Esophagus muscularis mucosa (tissue), 4 donors: ENCODE measurements at places on chromosomes 7 and 10. TPM values are rescaled to one million over a fixed set of nuclear protein-coding genes. Genes with fewer than 3 reads are reported as not detected.

Gene MSMB
- not detected for total RNA-seq

GRCh38 chr10:125840955-125841354 lies 17.6 kb downstream of the BCCIP start:
- no peaks in the 10 kb centered on the region for H3K4me1 ChIP-seq
- no peak for DNase-seq
- no peak overlapping the region for H3K27ac ChIP-seq
- H3K36me3 ChIP-seq = peaks cover 81% of the 10 kb centered on the region
- H3K27me3 ChIP-seq = no peaks in the 10 kb centered on the region

DNA sequence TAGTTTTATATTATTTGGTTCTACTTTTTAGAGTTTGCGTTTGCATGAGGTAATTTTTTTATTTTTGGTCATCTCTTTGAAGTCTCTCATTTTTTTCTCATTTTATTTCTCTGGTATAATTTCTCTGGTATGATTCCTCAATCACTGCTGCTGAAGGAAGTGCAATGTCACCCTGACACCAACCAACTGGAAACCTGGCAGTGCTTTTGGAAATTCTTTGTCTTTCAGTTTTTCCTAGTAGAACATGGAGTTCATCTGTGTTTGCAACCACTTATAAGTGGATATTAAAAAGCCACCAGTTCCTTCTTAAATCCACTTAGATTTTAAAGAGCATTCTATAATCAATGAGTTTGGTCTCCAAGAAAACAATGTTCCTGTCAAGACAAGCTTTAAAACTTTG lies 291.8 kb downstream of the PRKG1 start:
- no peak overlapping the region for H3K4me3 ChIP-seq
- peaks cover 15% of the 10 kb centered on the region for H3K4me1 ChIP-seq
- no peak for DNase-seq
- H3K27me3 ChIP-seq = no peaks in the 10 kb centered on the region
- peak overlapping the region; percentile 40 for H3K27ac ChIP-seq
- H3K36me3 ChIP-seq = no peaks in the 10 kb centered on the region

DNA sequence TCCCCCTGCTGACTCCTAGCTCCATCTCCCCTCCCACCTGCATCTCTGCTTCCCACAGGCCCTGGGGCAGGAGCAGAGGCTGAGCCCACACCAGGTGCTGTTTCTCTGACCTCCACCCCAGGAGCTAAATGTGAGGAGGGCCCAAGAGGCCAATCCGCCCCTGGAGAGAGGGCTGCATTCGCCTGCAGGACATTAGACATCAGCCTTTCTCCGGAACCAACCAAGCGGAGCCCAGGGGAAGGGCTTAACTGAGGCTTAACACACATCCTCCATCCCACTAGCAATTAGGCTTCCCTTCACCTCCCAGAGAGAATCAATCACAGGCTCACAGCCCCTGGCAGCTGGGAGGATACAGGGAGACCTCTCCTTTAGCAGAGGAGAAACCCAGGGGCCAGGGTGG lies 50.5 kb downstream of the SH3PXD2A start:
- no peak overlapping the region for H3K27ac ChIP-seq
- H3K4me1 ChIP-seq = no peaks in the 10 kb centered on the region
- no peak overlapping the region for H3K4me3 ChIP-seq
- H3K27me3 ChIP-seq = no peaks in the 10 kb centered on the region

GRCh38 chr7:5677538-5678294 lies 103.7 kb downstream of the RNF216 start:
- DNase-seq = no peak
- H3K4me3 ChIP-seq = no peak overlapping the region
- no peaks in the 10 kb centered on the region for H3K36me3 ChIP-seq
- H3K27ac ChIP-seq = peak overlapping the region; percentile 96
- no peaks in the 10 kb centered on the region for H3K27me3 ChIP-seq

DNA sequence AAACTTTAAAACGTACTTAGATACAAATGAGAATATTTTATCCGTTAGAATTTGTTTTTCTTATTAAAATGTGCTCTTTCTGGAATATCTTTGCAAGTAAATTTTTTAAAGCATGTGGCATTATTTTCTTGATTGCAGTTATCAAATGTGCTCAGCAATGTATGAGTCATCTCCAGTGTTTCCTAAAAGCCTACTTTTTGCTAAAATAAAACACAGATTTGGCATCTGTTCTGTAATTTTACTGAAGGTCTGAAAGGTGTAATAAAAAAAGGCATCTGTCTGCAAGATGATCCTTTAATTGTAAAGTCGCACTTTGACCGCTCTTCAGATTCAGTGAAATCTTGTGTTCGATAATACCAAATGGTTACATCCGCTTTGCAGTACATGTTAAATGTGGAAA lies 3.4 kb downstream of the GNAT3 start:
- H3K27me3 ChIP-seq = no peaks in the 10 kb centered on the region
- no peaks in the 10 kb centered on the region for H3K4me1 ChIP-seq
- H3K36me3 ChIP-seq = no peaks in the 10 kb centered on the region
- no peak for DNase-seq
- H3K4me3 ChIP-seq = no peak overlapping the region
- no peak overlapping the region for H3K27ac ChIP-seq

DNA sequence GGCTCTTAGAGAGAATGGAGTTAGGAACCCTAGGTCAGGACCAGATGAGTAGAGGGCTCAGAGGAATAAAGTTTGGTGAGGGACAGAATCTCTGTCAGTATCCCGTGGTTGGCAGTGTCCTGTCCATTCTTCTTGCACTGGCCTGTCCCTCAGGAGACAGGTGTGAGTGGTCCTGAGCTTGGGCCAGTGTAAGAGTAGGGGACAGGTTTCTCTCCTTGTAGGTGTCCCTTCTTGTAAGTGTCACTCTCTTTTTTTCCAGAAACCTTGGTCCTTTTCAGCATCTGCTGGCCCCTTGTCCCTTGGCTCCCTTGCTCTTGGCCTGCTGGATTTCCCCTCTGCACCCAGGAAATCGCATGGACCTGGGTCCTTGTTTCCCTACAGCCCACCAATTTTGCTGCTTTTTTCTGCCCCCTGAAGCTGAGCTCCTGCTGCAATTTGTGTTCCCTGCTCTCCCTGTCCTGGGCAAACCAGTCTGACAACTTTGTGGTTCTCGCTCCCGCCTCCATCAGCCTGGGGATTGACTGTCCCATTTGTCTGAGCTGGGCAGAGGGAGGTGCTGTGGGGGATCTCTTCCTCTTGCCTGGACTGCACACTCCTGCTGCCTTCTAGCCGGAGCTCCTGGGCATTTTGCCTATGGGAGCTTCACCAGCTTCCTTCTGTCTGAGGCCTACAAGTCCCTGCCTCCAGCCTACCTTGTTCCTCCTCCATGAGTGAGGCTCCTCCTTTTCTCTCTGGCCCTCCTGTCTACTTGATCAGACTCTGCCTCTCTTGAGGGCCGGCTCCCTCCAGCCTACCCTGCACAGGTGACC lies 6.5 kb downstream of the TSPAN14 start:
- no peak for DNase-seq
- H3K4me1 ChIP-seq = peaks cover 100% of the 10 kb centered on the region
- peak overlapping the region; percentile 75 for H3K27ac ChIP-seq
- H3K27me3 ChIP-seq = no peaks in the 10 kb centered on the region
- H3K36me3 ChIP-seq = no peaks in the 10 kb centered on the region

Gene KIAA1549
- 2.3 TPM for total RNA-seq

DNA sequence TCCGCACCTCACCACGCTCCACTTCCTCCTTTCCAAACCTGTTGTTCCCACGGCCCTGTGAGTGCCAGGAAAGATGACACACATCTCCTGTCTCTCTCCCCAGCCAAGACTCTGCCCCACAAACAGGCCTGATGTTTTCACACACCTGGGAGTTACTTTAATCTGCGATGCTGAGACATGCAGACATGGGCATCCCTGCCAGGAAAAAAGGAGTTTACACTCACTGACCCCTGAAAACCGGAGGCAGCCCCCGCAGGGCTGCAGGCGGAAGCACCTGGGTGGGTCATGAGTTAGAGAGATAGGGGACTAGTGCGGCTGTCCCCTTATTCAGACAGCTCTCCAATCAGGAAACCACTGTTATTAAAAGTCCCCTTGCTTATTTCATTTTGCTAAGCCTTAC lies 106.4 kb upstream of the CARD11 start:
- no peaks in the 10 kb centered on the region for H3K4me1 ChIP-seq
- no peaks in the 10 kb centered on the region for H3K36me3 ChIP-seq
- H3K27me3 ChIP-seq = no peaks in the 10 kb centered on the region
- H3K27ac ChIP-seq = no peak overlapping the region
- no peak for DNase-seq
- H3K4me3 ChIP-seq = no peak overlapping the region

- no peak for DNase-seq
- H3K27ac ChIP-seq = no peak overlapping the region
- H3K36me3 ChIP-seq = no peaks in the 10 kb centered on the region
- no peaks in the 10 kb centered on the region for H3K4me1 ChIP-seq
- H3K4me3 ChIP-seq = no peak overlapping the region
These were observed 8.5 kb downstream of the C10orf90 start for GRCh38 chr10:126661841-126662515.
